ENCODE measurements at places on chromosomes 11 and 22.

- no peak for DNase-seq
These were observed 464 bp upstream of the CECR2 start for GRCh38 chr22:17368554-17369438.

DNA sequence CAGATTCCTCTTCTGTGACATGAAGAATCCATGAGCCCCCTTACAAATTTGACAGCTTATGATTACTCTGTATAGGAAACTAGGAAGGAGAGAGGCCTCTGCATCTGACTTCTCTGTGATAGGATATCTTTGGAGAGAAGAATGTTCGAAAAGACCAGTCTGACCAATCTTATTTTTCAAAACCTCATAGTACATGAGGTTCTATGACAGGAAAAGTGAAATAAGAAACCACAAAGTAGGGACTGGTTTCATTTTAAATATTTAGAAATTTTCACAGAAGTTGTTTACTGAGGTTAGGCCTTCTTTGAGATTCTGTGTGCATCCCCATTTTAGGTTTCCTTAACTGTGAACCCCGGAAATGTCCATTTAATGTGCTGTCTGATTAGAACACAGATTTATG, 2.1 kb upstream of the OR4X1 start:
- DNase-seq: no peak

GRCh38 chr11:17459236-17459896, 17.3 kb downstream of the ABCC8 start:
- DNase-seq: no peak

GRCh38 chr22:41847300-41847699, 14.4 kb downstream of the SREBF2 start:
- DNase-seq: no peak

DNA sequence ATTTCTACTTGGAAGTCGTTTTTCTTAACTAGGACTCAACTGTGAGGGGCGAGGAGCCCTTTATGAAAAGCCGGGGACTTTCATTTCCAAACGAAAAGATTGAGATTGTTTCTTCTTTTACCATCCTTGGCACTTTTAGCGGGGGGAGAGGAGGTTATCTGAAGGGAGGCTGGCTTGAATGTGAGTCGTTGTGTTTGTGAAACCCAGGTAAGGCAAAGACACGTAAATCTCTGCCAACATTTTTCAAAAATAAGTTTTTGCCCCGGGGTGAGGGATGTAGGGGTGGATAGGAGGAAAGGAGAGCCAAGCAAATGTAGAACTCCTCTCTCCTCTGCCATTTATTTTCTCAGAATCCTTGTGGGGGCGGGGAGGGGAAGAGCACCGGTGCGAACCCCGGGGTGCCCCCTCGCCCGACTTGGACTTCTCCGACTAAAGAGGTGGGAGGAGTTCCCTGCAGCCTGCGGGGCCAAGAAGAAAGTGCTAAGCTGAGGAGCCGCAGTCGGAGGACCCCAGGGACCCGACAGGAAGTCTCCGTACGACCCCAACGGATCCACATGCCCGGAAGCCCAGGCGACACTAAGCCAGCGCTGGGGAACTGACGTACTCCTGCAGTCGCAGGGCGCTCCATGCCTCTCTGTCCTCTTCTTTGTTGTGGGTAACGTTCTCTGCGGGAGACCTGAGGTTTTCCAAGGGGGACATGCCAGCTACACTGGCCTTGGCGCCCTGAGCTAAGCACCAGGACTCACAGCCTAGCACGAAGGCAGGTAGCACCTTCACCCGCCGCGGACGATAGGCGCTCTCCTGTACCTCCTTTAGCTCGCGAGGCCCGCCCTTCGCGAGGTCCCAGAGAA, 2.4 kb upstream of the WT1 start:
- no peak for DNase-seq

DNA sequence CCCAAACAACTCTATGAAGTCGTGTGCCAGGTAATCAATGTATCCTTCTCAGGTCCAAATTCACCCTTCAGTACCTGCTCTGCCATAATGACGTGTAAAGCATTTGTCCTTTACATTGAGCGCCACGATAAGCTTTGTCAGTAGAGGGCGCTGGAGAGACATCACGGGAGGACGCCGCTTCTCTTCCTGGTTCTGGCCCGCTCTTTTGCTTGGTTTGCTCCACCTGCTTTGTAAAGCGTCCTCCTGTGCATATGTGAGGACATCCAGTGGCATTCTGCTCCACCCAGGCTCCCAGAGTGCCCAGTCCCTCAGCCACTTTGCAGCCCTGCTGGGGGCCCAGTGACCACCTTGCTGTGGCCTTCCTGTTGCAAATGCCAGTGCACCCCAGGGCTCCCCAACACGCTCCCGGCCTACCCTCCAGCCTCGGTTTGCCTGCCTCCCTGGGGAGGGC, 61.1 kb downstream of the WT1 start:
- no peak for DNase-seq

DNA sequence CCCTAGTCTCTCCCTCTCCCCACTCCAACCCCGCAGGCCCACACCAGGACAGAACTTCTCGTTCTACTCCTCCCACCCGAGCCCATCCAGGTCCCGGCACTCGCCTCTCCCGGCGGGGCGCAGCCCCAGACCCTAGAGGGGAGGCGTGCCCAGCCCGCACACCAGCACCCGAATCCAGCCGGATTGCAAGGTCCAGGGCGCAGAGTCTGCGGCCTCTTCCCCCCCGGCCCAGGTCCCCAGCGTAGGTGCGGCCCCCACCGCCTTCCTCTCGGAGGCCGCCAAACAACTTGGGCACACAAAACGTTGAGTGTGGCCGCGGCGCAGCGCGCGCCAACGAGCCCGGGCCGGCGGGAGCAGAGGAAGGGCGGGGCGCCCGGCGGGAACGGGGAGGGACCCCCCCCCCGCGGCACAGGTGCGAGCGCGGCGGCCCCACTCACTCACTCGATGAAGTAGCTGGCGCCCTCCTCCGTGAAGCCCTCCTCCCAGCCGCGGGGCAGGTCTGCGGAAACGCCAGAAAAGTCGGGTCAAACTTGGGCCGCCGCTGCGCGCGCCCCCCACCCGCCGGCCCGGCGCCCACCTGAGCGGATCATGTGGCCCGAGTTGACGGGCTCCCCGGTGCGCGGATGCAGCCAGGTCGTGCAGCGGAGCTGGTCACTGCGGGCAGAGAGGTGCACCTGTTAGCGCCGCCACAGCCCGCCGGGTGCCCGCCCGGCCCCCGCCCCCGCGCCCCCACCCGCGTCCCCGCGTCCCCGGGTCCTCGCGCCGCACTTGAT, 480 bp downstream of the PLEKHA7 start:
- DNase-seq: no peak

GRCh38 chr11:78041843-78042440, 18.9 kb upstream of the KCTD14 start:
- no peak for DNase-seq

DNA sequence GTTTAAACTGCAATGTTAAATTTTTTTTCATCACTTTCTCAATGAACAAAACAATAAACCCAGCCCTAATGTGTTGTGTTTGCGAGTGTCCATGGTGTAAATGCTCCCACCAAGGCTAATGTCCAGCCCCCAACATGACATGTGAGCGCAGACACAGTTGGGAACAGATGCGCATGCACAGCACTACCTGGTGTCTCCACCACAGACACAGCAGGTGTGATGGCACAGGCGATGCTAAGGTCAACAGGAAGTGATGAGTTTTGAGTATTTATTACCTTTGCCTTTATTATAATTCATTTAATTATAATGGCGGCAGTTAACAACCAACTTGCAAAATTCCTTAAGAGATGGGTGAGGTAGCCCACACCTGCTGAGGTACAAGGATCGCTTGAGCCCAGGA, 42.9 kb downstream of the MICAL3 start:
- DNase-seq: no peak

GRCh38 chr11:15819679-15820286, 536.6 kb downstream of the SOX6 start:
- DNase-seq: no peak

DNA sequence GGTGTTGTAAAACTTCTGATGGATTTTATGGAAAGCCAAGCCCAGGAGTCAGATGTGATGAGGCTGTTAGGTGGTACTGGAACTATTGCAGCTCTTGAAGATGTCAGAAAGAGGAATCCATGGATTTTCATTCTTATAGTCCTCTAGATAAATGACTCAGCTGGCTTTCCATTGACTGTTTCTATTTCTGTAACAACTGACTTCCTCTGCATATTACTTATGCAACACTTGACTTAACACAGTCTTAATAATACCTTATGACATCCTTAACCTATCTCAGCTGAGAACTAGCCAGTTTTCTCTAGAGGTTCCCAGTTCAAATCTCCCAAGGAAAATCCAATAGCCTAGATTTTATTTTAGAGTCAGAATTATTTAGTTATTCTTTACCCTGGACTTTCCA, 263.8 kb downstream of the LUZP2 start:
- no peak for DNase-seq

DNA sequence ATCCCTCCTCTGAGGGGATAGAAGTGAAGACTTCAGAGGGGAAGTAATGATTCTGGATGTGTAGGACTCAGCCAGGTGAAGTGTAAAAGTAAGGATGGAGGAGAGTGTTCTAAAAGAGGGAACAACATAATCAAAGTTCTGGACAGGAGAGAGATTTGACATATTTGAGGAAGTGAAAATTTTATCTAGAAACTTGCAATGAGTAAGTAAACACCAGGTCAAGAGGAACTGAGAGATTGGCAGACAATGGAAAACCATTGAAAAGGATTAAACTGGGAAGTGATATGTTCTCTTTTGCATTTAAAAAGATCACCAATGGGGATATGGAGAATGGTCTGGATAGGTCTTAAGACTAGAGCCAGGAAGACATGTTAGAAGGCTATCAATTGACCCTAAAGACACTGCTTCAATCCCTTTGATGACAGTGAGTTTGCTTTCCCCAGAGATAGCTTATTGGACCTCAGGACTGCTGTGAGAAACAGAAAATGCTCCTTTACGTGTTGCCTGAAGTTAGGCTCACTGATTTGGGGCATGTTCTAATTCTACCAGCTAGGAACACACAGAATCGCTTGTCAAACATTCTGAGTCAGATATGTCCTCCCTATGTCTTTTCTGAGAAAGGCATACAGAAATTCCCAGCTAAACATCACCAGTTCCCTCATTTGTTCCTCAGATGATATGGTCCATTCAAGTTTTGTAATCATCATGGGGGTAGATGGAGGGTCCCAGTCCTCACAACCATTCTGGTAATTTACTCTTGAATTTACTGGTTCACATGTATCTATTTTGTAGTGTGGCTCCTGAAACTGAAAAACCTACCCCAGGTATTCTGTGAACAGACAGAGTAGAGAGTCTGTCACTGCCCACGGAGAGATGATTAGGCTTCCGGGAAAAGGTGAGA, 144.9 kb downstream of the MAML2 start:
- no peak for DNase-seq

- DNase-seq: no peak
These were observed 8.1 kb downstream of the SCARF2 start for GRCh38 chr22:20429254-20430100.

GRCh38 chr11:16454289-16454863, 98.0 kb upstream of the SOX6 start:
- DNase-seq: peak; percentile 1

DNA sequence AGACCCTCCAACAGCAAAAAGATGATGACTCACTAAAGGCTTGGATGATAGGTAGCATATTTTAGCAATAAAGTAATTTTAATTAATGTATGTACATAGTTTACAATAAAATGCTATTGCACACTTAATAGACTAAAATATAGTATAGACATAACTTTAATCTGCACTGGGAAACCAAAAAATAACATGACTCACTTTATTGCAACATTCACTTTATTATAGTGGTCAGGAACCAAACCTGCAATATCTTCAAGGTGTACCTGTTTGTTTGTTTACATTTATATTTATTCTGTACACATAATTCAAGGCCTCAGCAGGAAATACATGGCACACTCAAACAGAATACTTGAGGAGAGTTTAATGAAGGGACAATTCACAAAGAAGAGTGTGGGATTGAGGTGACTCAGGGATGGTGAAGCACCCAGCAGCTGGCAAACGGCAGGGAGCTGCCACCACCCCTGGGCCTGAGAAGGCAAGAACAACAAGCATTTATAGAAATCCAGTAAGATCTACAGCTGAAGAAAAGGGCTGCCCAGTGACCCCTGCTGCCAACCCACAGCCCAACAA, 51.5 kb upstream of the POU2AF2 start:
- no peak for DNase-seq

- no peak for DNase-seq
These were observed 57.9 kb downstream of the SHISAL1 start for GRCh38 chr22:44254811-44255210.

DNA sequence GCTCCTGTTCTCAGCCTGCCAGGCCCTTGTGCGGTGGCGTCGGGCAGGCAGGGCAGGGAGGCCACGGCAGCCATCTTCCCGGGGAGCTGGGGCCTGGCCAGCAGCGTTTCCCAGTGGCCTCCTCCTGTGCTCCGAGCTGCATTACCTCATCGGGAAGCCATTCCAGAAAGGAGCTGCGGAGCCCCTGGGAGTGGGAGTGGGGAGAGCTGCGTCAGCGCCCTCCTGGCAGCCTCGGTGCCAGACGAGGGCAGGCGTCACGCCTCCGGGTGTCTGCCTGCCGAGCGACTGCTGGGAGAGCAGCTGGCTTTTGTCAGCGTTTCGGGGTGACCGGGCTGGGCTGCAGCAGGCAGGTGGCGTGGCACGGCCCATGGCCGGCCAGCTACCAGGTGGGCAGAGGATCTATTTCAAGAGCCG, 30.9 kb upstream of the WNT7B start:
- peak; percentile 76 for DNase-seq

DNA sequence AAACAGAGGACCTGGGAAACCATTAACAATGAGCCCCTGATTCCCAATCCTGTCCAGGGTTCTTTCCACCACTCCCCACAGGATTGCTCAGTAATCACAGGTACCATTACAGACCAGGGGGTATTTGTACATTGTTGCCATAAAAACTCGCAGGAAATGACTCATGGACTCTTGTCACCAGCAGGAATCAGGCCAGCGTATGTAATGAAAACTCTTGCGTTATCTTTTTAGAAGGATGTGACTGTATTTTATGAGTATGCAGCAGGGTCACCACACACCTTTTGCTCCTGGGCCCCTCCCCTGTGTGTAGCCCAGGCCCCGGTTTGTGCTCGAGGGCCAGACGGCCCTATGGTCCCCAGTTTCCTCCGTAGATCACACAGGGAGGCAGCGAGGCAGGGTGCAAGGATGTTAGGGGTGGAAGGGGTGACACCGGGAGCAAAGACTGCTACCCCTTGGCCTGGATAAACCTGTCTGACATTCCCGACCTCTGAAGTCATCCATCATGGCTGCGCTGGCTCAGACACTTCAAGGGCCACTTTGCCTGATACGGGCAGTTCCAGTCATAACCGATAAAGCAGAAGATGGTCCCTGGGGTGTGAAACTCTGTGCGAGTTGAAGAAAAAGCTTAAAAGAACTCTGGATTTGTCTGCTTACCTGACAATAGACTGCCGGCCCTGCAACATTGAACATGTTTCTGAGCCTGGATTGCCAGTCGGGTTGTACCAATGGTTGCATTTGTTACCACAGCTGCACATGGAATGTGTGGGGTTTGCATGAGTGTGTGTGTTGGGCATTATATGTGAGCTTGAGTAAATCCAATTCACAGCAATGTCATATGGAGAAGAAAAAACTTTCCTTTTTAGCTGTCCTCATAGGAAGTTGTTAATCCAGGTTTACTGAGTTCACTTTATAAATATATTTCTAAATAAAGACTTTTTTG, 56.9 kb downstream of the MICAL2 start:
- DNase-seq: no peak

Data from AG04450 (cell line).